ENCODE measurements at places on chromosomes 3 and 15.

DNA sequence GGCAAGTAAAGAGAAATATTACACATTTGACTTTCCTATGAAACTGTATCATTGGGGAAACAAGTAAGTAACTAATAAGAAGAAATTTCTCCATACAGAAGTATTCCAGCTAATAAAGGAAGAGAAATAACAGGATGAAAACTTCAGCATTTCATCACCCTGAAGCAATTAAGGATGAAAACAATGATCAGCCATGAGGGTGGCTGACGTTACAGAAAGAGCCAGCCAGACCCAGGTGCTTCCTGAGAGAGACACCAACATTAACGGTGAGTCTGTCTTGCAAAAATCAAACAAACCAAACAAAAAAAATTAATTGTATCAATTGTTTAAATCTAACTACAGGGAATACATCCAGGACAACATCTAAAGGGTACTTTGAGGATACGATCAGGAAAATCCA lies 190.0 kb downstream of the ARRDC4 start:
- no peak for DNase-seq

DNA sequence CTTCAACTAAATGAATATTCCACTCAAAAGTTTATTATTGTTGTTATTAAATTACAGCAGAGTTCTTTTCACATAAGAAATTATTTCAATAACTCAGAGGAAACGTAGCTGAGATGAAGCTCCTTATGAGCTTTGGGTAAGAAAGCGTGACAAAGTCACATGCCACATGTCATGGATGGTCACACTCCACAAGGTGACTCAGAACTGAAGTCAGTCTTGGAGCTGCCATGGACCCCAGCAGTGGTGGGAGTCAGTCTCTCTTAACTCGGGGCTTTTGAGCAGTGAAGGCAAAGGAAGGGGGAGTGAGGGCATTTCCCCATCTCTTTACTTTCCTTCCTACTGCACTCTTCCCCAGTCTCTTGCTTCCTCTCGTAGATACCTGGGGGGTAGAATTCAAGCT lies 87.5 kb upstream of the FAM3D start:
- DNase-seq: no peak

GRCh38 chr3:100766069-100766468 lies 56.8 kb downstream of the TFG start:
- DNase-seq: no peak

DNA sequence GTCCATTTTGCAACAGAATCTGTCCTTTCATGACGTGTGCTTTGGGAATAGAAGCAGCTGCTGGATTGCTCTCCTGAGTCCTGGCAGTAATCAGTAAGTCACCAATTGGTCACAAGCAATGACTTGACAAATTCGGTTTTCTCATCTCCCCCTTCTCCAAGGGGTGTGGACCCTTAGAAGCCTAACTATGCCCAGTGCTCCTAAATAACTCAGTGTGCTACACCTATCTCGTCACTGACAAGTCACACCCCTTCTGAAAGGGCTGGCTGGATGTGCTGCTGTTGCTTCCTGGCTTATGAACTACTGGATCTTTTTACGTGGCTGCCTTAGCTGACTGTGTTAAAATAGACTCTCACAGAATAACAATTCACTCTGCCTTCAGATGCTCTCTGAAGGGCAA lies 1351.5 kb downstream of the ZPLD1 start:
- DNase-seq: no peak

GRCh38 chr15:69082021-69082502 lies 67.6 kb downstream of the NOX5 start:
- no peak for DNase-seq

DNA sequence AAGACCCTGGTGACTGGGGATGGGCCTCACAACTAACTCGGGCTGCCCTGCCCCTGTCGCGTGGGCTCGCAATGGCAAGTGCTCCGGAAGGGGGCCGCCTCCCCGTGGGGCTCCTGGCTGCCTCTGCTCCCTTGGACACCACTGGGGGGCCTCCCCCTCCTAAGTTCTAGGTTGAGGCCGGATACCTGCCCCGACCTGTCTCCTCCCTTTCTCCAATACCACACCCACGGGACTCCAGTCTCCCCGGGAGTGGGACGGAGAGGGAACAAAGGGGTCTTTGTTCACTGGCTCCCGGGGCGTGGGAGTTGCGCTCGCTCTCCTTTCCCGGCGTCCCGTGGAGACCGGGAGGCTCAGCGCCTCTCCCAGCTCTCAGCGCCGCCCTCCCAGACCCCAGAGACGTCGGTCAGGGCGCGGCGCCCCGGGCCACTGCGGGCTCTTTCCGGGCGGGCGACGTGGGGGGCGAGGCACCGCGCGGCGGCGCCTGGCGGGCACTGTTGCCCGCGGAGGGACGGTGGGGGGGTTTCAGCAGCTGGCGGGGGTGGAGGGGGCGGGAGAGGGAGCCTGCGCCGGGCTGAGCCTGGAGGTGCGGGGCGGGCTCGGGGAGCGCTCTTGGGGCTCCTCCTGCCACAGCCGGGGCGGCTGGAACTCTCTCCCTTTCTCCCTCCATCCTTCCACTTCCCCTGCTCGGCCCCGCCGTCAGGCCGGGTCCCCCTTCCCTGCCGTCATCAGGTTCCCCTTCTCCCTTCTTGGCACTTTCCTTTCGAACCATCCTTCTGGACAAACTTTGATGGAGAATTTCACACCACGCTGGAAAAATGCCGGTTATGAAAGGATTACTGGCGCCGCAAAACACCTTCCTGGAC lies at the start of gene KCNH8:
TSS of gene KCNH8 (plus strand) at position 606 of the 863 bp plus-strand sequence. CDS start at position 816, 210 bp downstream.
- DNase-seq: peak; percentile 4

DNA sequence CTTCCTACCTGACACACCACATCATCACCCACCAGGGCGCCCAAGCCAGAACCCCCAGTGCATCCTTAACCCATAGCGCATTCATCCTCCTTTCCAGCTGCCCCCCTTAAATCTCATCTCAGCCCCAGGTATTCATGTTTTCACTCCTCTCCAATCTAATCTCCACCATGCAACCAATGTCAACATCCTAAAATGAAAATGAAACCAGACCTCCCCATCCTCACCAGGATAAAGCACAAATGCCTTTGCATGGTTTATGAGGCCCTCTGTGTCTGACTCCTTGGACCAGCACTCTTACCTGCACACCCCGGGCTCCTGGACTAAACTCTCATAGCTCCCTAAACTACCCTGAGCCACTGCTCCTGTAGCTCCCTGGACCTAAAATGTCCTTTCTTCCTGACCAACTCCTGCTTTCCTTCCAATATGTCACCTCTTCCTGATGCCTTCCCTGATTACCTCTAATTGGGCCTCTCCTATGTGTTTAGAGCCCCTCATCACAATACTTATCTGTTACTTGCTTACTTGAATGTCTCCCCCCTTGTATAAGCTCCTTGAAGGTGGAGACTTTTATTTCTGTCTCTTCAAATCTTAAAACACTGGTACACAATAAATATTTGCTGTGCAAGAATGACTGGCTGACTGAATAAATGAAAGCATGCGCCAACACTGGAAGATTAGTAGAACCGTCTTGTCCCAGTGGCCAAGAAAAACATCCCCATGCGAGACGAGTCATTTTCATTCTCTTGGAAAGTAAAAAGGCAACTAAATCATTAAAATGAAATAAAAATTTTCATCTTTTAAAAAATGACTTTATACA lies 142.5 kb downstream of the XXYLT1 start:
- DNase-seq: no peak

GRCh38 chr3:53079791-53080555 lies 34.1 kb upstream of the SFMBT1 start:
- no peak for DNase-seq

DNA sequence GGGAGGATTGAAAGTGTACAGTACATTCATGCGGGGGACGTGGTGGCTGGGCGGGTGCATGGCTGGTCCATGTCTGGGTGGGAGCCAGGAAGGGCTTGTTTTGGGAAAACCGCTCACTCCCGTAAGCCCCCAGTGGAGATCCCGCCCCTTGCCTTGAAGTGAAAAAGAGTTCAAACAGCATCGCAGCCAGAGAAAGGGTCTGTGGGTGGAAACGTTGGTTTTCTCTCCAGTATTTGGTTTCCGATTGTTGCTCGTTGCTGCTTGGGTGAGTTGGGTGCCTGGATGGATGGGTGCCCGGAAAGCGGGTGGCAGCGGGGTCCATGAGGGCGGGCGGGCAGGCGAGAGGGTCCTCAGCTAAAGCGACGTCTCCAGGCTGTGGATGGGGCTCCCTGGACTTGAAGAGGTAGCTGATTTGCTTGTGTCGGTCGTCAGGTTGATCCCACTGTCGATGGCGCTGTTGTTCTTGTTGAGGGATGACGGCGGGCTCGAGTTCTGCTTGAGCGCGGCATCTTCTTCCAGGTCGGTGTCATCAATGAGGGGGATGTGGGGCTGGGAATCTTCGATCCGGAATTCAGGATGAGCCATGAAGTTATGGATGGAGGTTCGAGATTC lies 7.7 kb upstream of the SEC13 start:
- no peak for DNase-seq

- no peak for DNase-seq
Measured at GRCh38 chr3:87228316-87228715, 1.2 kb downstream of the CHMP2B start.

DNA sequence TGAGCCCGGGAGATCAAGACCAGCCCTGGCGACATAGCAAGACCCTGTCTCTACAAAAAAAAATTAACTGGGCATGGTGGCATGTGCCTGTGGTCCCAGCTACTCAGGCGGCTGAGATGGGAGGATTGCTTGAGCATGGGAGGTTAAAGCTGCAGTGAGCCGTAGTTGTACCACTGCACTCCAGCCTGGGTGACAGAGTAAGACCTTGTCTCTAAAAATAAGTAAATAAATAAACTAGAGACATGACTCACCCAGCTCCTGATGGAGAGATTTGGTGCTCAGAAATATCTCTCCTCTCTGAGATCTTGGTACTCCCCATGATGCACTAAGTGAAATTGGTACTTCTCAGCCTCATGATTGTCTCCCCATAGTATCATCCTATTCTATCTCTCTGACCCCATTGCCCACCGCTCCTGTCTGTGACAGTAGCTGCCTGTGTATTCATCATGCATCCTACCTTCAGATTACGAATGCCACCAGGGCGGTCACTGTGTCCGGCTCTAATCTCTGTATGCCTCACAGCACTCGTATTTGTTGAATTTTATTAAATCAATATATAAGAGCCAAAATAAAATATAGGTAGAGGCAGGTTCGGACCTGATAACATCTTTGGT lies 50.9 kb downstream of the ABHD2 start:
- DNase-seq: no peak

- DNase-seq: no peak
Measured at GRCh38 chr15:37037850-37038715, 62.3 kb downstream of the MEIS2 start.
